CD4-positive, alpha-beta T cell (primary cell): ENCODE measurements at places on chromosomes 4 and X. TPM values are rescaled to one million over a fixed set of nuclear protein-coding genes. Genes with fewer than 3 reads are reported as not detected.

- no peak for DNase-seq
Measured at GRCh38 chr4:15109600-15109999, 107.3 kb downstream of the CPEB2 start.

- no peak for DNase-seq
Measured at GRCh38 chr4:181507938-181508337, 735.3 kb upstream of the TENM3 start.

DNA sequence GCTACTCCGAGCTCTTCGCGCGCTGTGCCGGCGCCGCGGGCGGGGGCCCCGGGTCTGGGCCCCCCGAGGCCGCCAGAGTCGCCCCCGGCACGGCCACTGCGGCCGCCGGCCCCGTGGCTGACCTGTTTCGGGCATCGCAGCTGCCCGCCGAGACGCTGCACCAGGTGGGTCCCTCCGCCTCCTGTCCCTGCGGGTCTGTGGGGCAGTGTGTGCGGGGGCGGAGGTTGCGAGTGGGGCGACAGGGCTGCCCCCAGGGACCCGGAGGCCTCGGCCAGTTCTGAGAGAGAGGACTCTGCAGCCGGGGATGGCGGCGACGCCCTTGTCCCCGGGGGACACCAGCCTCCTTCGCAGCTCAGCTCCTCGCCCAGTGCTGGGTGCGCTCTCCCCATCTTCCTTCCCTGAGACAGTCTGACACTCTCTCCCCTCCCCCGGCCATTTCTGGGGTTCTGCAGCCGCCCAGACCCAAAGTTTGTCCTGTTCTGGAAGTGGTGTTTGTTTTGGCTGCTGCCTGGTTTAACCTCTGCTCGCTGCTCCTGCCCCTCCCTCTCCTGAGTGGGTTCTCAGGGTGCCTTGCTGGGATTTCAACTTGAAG is 609 bp downstream of the REPS2 start:
- no peak for DNase-seq

GRCh38 chrX:97766501-97767095 is 882.9 kb downstream of the RPA4 start:
- DNase-seq = no peak

Gene YY2
- total RNA-seq = 1.0 TPM
